Fibroblast of skin of abdomen (primary cell): ENCODE measurements at places on chromosomes 7 and 10.

- no peak for DNase-seq
Measured at GRCh38 chr7:147990079-147990478, 600.5 kb upstream of the C7orf33 start.

DNA sequence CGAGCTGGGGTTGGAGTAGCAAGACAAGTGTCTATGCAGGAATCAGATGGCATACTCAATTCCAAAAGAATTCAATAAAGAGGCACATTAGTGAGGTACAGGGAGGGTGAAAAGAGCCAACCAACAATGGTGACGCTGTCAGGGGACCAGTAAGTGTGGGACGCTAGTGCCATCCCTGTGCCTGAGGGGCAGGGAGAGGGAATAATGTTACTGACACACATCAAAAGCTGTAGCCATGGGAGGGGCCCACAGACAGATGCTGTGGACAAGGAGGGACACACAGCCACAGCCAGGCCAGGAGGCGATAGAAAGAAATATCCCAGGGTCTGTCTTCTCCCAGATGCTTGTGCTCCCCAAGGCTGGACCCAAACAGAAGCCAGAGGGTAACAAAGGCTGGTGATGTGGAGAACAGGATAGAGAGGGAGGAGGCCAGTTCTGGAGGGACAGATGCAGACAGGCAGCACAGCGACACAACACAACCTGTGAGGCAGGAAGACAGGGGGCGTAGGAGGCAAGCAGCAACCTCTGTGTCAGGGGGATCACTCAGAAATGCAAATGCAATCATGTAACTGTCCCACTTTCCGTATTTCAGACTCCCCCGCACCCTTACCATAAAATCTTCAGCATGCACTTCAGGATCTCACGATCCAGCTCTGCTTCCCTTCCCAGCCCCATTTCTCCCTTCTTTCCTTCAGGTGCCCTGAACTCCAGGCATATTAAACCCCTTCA lies 240.5 kb upstream of the FZD8 start:
- DNase-seq = no peak

DNA sequence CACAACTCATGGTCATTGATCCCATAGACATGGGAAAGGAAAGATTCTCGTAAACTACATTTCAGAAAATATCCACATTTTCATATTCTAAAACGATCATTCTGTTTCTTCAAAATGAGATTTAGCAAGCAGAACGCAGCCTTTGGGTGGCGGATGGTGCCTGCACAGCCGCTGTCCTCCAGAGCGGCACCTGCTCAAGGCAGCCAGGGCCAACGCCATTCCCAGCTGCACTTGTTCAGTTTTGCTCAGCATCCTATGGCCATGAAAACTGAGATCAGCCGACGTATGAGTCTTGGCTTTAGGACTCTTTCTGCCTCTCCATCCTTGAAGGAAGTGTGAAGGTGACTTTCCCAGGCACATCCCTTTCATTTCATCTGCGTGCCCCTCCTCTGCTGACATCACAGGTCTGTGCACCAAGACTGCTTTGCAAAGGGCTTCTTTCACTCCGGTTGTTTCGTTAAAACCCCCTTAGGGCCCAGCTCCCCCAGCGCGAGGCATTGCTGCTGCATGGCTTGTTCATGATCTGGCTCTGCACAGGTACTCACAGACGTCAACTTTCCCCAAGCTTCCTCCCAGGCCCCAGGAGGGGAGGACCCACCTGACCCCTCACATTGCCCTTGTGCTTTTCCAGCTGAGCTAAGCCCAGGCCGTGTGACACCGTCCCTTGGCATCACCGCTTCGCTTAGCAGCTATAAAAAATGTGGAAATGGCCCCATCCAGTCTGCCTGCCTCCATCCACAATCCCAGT lies 37.2 kb downstream of the TCERG1L start:
- no peak for DNase-seq

- no peak for DNase-seq
Measured at GRCh38 chr7:25781704-25782103, 370.3 kb upstream of the NFE2L3 start.

DNA sequence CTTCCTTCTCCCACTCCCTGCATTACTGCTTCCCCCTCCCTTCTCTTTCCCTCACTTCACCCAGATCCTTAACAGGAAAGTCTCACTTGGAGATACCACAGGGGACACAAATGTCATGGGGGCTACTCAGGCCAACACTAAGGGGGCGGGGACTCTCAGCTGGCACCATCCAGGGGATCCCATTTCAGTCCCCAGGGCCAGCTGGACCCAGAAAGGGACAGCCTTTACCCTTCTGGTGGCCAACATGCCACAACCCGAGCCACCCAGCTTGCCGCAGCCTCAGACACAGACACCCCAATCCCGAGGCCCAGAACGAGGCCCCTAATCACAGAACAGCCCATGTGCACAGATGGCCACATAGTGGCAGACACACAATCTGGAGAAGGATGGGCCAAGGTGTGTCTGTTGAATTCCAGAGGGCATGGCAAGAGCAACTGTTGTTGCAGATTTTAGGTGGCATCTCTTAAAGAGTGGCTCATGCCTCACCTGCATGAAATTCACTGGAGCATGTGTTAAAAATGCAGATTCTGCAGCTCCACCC lies 5.6 kb downstream of the CAMK2G start:
- no peak for DNase-seq

GRCh38 chr7:24896031-24896501 lies 83.9 kb downstream of the OSBPL3 start:
- DNase-seq = no peak

GRCh38 chr10:105112862-105113261 lies 471.8 kb downstream of the SORCS3 start:
- DNase-seq = no peak

DNA sequence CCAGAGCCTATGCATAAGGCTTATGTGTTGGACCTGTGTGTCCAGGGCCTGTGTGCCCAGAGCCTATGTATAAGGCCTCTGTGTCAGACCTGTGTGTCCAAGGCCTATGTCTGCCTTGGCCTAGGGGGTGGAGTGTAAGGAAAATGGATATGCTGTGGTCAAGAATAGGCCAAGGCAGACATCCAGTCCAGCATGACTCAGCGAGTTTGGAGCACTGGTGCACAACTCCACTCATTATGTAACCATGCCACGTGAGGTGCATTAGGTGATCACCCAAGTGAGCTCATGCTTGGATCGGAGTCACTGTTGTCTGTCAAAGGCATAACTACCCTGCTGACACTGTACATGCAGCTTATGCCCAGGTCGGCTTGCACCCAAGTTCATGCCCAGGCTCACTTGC lies 238.9 kb downstream of the CACNA2D1 start:
- peak; percentile 42 for DNase-seq

GRCh38 chr7:20513341-20513740 lies 102.1 kb upstream of the ABCB5 start:
- no peak for DNase-seq

DNA sequence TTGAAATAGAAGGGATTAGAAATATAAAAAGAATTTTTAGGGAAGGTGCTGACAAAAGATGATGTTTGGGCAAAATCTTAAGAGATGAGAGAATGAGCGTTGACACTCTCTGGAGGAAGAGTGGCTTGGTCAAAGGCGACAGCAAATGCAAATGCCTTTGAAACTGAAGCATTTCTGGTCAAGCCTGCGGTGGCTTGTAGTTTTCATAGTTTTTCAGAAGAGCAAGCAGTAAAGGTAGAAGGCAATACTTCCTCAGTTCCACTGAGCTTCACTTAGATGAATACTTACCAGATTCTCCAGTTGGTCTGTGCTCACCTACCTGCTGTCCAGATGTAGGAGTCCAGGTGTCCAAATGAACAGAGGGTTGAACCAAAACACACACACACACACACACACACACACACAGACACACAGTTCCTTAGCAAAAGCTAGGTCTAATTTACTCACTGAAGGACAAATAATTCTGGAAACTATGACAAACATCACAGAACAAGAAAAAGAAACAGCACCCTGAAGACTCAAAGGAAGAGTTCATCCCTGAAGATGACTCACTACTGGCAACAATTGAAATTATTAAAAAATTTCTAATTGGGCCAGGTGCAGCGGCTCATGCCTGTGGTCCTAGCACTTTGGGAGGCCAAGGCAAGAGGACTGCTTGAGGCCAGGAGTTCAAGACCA lies 12.1 kb upstream of the STK17A start:
- DNase-seq = no peak

DNA sequence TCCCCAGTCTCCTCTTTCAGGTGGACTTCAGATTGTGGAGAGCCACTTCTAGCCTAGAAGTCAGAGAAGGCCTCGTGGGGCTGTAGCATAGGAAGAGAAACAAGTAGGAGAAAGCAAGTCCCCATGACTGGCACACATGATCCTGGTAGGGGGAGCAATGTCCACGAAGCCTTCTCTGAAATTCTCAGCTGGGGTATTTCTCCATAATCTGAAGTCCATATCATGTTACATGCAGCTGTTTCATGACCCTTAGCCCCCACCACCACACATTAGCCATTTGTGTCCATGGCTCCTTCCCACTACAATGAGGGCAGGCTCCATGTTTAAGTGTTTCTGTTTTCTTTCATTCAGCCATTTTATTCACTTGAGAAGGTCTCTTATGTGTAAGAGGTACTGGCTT lies 43.2 kb downstream of the LAMB4 start:
- DNase-seq = no peak

- DNase-seq = peak; percentile 36
Measured at GRCh38 chr10:101829561-101830315, 11.5 kb upstream of the OGA start.

DNA sequence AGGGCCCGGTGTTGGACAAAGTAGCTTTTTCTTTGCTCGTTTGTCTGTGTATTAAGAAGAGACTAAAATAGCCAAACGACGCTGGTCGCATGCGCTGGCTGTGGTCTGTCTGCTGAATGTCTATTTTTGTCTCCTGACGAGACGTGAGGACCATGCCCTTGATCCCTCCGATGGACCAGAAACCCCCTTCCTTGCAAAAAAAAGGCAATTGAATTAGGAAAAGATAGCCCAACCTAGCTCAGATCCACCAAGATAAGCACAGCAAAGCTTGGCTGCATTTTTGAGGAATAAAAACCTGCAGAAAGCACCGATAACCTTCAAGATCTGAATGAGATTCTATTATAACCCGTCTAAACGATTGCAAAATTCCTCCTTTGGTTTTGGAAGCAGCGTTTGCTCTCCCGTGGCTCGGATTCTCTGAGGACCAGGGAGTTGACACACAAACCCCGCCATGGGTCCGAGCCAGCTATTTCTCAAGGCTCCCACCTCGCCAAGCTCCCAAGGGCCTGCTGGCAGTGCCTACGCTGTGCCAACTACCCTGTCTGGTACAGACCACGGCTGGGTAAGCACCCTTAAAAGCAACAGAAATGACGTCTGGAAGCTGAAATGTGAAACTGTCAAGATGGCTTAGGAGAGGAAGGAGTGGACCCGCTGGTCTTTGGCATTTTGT lies 17.7 kb upstream of the TTYH3 start:
- DNase-seq = no peak

DNA sequence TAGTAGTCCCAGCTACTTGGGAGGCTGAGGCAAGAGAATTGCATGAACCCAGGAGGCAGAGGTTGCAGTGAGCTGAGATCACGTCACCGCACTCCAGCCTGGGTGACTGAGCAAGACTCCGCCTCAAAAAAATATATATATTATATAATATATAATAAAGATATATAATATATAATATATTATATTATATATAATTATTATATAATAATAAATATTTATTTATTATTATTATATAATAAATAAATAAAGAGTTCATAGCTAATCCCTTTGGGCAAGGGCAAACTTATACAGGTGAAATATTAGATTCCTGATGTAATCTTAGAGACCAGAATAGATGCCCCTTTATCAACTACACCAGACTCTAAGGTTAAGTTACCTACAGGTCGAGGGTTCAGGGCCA lies 185.2 kb downstream of the PRPF18 start:
- DNase-seq = no peak

DNA sequence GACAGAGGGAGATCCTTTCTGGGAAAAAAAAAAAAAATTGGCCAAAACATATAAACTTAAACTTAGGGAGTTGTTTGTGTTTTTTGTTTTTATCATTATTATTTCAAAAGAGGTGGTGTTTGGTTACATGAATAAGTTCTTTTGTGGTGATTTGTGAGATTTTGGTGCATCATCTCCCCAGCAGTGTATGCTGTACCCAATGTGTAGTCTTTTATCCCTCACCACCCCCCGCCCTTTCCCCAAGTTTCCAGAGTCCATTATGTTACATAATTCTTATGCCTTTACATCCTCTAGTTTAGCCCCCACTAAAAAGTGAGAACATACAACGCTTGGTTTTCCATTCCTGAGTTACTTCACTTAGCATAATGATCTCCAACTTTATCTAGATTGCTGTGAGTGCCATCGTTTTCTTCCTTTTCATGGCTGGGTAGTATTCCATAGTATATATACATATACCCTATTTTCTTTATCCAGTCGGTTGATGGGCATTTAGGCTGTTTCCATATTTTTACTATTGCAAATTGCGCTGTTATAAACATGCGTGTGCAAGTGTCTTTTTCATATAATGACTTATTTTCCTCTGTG lies 148.1 kb upstream of the ZNF92 start:
- no peak for DNase-seq

DNA sequence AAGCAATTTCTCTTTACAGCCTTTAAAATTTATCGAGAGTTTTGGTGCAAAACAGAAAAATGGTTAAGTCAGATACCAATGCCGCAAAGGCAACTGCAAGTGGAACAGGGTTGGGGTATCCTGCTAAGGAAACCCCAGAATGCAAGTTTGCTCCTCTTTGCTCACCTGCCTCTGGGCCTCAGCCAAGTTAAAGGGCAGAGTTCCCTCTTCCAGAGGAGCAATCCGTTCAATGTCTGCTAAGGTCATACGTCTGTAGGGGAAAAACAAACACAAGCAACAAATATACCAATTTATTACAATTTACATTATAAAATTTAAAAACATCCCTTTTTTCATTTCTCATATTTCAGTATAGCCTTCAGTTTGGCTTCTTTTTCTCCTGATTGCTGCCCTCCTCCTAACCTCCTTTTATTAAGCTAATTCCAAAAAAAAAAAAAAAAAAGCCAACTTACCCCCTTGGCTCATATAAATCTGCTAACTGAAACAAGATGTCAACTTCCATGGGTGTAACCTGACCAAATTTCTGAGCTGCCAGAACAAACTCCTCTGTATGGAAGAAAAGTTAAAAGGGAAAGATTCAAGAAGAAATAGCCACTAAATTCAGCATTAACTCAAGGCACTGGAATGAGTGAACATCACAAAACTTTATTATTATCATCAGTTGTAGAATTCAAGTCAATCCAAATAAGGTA lies 132.6 kb downstream of the SLC25A13 start:
- peak; percentile 5 for DNase-seq

GRCh38 chr10:73075829-73076228 lies 20.8 kb downstream of the P4HA1 start:
- no peak for DNase-seq

GRCh38 chr10:22761569-22762220 lies 47.3 kb upstream of the PIP4K2A start:
- peak; percentile 35 for DNase-seq
